Activated naive CD4-positive, alpha-beta T cell treated with anti-CD3 and anti-CD28 coated beads, Interleukin-2, amount 10 ng/mL, durations not matched to agents 7 days and 5 days (primary cell): ENCODE measurements at places on chromosomes 1 and 21.

- no peak for DNase-seq
These were observed 98.6 kb downstream of the ENAH start for GRCh38 chr1:225554216-225554812.

DNA sequence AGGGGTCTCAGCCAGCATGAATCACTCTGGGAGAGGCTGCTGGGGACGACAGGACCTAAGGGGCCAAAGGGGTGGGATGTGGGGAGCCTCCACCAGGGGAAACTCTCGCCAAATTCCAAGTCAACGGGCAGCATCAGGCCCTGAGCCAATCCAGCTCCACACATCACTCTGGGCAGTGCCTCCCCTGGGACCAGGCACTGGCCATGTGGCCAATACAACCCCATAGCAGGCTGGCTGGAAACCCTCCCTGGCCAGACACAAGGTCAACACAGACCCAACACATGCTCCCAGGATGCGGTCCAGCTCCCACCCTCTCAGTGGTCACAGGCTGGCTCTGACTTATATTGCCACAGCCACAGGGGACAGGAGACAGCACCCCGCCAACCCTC is 60.0 kb downstream of the MEGF6 start:
- DNase-seq = no peak

- no peak for DNase-seq
These were observed 50.8 kb downstream of the ACBD3 start for GRCh38 chr1:226135709-226136108.

DNA sequence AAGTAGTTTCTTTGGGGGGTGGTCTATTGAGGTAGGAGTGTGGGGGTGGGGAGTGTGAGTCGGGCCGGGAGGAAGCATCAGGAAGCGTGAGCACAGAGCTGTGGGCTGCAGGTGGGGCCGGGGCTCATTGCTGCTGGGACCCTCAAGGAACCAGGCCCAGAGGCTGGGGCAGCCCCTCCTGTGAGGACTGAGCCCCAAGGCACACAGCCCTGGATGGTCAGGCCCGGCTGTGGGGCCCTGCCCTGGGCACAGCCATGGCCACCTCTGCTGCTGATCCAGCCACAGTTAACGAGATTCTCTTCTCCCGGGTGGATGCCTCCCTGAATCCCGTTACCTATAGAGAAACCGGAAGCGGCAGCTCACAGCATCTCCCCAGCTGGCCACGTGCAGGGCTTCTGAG is 22.9 kb upstream of the SUMO3 start:
- no peak for DNase-seq

- DNase-seq = no peak
These were observed 38.3 kb downstream of the RNF115 start for GRCh38 chr1:145785547-145785946.
